Aorta (tissue), 5 donors: ENCODE measurements at places on chromosomes 7 and 10. TPM values are rescaled to one million over a fixed set of nuclear protein-coding genes. Genes with fewer than 3 reads are reported as not detected.

- no peaks in the 10 kb centered on the region for H3K36me3 ChIP-seq
- DNase-seq: no peak
- H3K4me3 ChIP-seq: no peak overlapping the region
- no peaks in the 10 kb centered on the region for H3K27me3 ChIP-seq
- H3K4me1 ChIP-seq: no peaks in the 10 kb centered on the region
- no peak overlapping the region for H3K27ac ChIP-seq
Observed at GRCh38 chr10:129949891-129950291, 14.2 kb downstream of the EBF3 start.

The OPALIN gene
- total RNA-seq: not detected

GRCh38 chr7:98234429-98235147 lies 17.4 kb downstream of the TECPR1 start:
- no peak overlapping the region for H3K4me3 ChIP-seq
- H3K27me3 ChIP-seq: no peaks in the 10 kb centered on the region
- H3K27ac ChIP-seq: no peak overlapping the region
- no peaks in the 10 kb centered on the region for H3K36me3 ChIP-seq
- no peak for DNase-seq

The CLDN4 gene
- 0.84 TPM for total RNA-seq

GRCh38 chr10:62815381-62816075 lies 638 bp downstream of the EGR2 start:
- no peaks in the 10 kb centered on the region for H3K4me1 ChIP-seq
- no peak overlapping the region for H3K27ac ChIP-seq
- peak overlapping the region; percentile 51 for H3K4me3 ChIP-seq
- H3K27me3 ChIP-seq: no peaks in the 10 kb centered on the region
- DNase-seq: peak; percentile 79

The HOGA1 gene
- 1.9 TPM for total RNA-seq

DNA sequence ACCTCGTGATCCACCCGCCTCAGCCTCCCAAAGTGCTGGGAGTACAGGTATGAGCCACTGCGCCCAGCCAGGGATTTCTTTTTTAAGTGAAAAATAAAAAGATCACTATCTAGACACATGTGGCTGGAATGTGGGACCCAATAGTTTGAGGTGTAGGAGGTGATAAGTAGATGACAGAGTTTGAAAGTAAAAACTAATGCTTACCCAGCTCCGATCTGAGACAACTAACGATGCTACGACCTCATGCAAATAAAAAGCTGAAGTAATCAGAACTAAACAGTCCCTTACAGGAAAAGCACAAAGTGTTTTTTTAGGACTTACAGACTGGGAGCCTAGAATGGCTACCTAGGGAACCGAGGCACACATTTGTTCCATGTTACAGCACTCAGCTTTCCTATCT lies 23.0 kb downstream of the PCGF6 start:
- no peaks in the 10 kb centered on the region for H3K4me1 ChIP-seq
- DNase-seq: no peak
- no peak overlapping the region for H3K4me3 ChIP-seq

- DNase-seq: no peak
- H3K4me1 ChIP-seq: no peaks in the 10 kb centered on the region
- H3K27ac ChIP-seq: no peak overlapping the region
- H3K27me3 ChIP-seq: no peaks in the 10 kb centered on the region
Observed at GRCh38 chr7:99596408-99596955, 1.6 kb upstream of the TMEM225B start.

DNA sequence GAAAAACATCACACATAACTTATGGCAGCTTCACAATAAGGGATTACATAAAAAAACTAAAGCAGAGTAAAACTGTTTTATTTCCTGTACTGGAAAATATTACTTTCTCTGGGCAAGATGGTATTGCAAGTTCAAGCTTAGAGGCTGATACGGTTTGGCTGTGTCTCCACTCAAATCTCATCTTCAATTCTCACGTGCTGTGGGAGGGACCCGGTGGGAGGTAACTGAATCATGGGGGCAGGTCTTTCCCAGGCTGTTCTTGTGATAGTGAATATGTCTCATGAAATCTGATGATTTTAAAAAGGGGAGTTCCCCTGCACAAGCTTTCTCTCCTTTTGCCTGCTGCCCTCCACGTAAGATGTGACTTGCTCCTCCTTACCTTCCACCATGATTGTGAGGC lies 5.1 kb upstream of the LRRC27 start:
- no peak overlapping the region for H3K4me3 ChIP-seq
- no peak overlapping the region for H3K27ac ChIP-seq
- H3K4me1 ChIP-seq: no peaks in the 10 kb centered on the region
- no peaks in the 10 kb centered on the region for H3K27me3 ChIP-seq

The ATXN7L1 gene
- total RNA-seq: 12.8 TPM

GRCh38 chr10:127524229-127524628 lies 24.9 kb upstream of the NPS start:
- DNase-seq: no peak
- H3K27ac ChIP-seq: no peak overlapping the region
- H3K4me3 ChIP-seq: no peak overlapping the region
- H3K27me3 ChIP-seq: no peaks in the 10 kb centered on the region
- no peaks in the 10 kb centered on the region for H3K4me1 ChIP-seq

- no peak overlapping the region for H3K4me3 ChIP-seq
- H3K27ac ChIP-seq: no peak overlapping the region
- no peaks in the 10 kb centered on the region for H3K4me1 ChIP-seq
Observed at GRCh38 chr7:148637094-148637493, 46.5 kb downstream of the C7orf33 start.

- H3K4me1 ChIP-seq: no peaks in the 10 kb centered on the region
- no peak overlapping the region for H3K27ac ChIP-seq
- peaks cover 1% of the 10 kb centered on the region for H3K27me3 ChIP-seq
Observed at GRCh38 chr10:101111547-101111946, 19.6 kb upstream of the TLX1 start.

- peak; percentile 87 for DNase-seq
- H3K27me3 ChIP-seq: no peaks in the 10 kb centered on the region
- no peaks in the 10 kb centered on the region for H3K36me3 ChIP-seq
- H3K4me3 ChIP-seq: no peak overlapping the region
Observed at GRCh38 chr7:30755384-30756154, 3.6 kb downstream of the INMT start.

DNA sequence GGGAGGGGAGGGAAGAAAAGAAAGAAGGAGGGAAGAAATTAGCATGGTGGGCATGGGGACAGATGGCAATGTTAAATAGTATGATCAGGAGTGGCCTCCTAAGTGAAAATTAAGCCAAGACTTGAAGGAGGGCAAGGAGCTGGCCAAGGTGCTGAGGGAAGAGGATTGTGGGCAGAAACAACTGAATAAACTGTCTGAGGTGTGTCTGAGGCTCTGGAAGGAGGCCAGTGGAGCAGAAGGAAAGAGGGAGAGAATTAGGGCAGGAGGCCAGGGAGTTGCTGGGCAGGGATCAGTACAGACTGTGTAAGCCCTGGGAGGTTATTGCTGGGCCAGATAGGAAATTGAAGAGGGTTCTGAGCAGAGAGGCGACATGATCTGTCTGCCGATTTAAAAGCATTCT lies 40.6 kb upstream of the VKORC1L1 start:
- H3K4me3 ChIP-seq: no peak overlapping the region
- H3K27ac ChIP-seq: no peak overlapping the region
- no peaks in the 10 kb centered on the region for H3K27me3 ChIP-seq
- no peak for DNase-seq
- no peaks in the 10 kb centered on the region for H3K4me1 ChIP-seq
- no peaks in the 10 kb centered on the region for H3K36me3 ChIP-seq

DNA sequence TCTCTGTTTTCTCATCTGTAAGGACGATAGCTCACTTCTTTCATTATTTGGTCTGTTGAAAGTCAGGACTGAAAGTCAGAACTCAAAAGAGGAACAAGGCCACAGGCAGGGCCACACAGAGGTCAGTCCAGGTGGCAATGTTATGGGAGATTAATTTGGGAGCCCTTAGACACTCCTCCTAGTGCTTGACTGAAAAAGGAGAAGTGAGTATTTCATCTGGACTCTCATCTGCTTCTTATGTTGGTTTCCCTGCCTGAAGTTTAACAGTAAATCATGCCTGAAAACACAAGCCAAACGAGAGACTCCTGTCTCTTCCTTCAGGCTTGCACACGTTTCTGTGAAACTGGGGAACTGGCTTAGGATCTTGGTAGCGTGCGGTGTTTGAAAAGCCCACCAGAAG lies 248.5 kb downstream of the BUB3 start:
- H3K27ac ChIP-seq: no peak overlapping the region
- DNase-seq: no peak
- no peaks in the 10 kb centered on the region for H3K4me1 ChIP-seq
- no peaks in the 10 kb centered on the region for H3K36me3 ChIP-seq
- H3K27me3 ChIP-seq: no peaks in the 10 kb centered on the region

The LEP gene
- 0.97 TPM for total RNA-seq

DNA sequence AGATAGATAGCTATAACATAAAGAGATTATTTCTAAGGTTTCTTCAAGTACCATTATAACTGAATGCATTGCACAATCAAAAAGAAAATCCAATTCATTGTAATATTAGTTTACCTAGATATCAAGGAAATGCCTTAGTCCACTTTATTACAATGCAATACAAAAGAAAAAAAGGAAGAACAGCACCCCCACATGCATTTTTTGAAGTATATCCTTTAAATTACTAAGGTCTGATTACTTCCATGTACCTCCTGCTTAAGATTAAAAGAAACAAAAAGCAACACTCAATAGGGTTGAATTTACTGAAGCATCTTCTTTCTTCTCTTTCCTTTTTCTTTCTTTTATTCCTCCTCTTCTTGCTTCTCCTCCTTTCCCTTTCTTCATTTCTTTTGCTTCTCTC lies 973.8 kb upstream of the LRRTM3 start:
- no peak for DNase-seq
- no peaks in the 10 kb centered on the region for H3K27me3 ChIP-seq
- no peaks in the 10 kb centered on the region for H3K36me3 ChIP-seq
- no peak overlapping the region for H3K4me3 ChIP-seq
- H3K27ac ChIP-seq: no peak overlapping the region
- no peaks in the 10 kb centered on the region for H3K4me1 ChIP-seq

GRCh38 chr7:135091717-135092116 lies 56.2 kb upstream of the TMEM140 start:
- H3K27me3 ChIP-seq: peaks cover 2% of the 10 kb centered on the region
- H3K27ac ChIP-seq: no peak overlapping the region
- no peak for DNase-seq
- H3K36me3 ChIP-seq: no peaks in the 10 kb centered on the region

The INSYN2A gene
- total RNA-seq: not detected

The SAMD9L gene
- total RNA-seq: 23.1 TPM

GRCh38 chr10:14399641-14400040 lies 68.9 kb upstream of the FRMD4A start:
- no peak overlapping the region for H3K27ac ChIP-seq
- H3K4me1 ChIP-seq: no peaks in the 10 kb centered on the region
- H3K27me3 ChIP-seq: no peaks in the 10 kb centered on the region
- H3K4me3 ChIP-seq: no peak overlapping the region
- no peak for DNase-seq
- H3K36me3 ChIP-seq: no peaks in the 10 kb centered on the region

GRCh38 chr10:70541736-70542564 lies 60.6 kb downstream of the PRF1 start:
- H3K4me3 ChIP-seq: no peak overlapping the region
- H3K27ac ChIP-seq: no peak overlapping the region
- H3K36me3 ChIP-seq: no peaks in the 10 kb centered on the region

The GRID1 gene
- 3.8 TPM for total RNA-seq

GRCh38 chr10:121088524-121088923 lies 237.4 kb downstream of the WDR11 start:
- no peaks in the 10 kb centered on the region for H3K36me3 ChIP-seq
- no peaks in the 10 kb centered on the region for H3K27me3 ChIP-seq
- no peak for DNase-seq

DNA sequence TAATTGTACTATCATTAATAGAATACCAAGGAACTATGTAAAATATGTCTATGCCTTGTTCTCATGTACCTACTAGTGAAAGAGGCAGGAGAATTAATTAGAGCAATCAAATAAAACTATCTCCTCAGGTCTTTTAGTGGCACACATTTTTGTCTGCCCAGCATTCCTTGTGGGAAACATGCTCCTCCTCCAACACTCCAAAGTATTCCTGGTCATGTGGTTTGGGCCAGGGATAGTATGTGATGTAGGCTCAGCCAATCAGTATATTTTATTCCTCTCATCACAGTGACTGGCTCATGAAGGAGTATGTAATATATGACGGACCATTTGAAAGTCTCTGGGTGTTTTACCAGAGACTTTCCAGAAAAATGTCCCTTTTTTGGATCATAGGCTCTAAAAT lies 16.7 kb upstream of the SYPL1 start:
- no peaks in the 10 kb centered on the region for H3K36me3 ChIP-seq
- no peak overlapping the region for H3K27ac ChIP-seq
- no peak overlapping the region for H3K4me3 ChIP-seq
- no peaks in the 10 kb centered on the region for H3K4me1 ChIP-seq
- H3K27me3 ChIP-seq: no peaks in the 10 kb centered on the region

DNA sequence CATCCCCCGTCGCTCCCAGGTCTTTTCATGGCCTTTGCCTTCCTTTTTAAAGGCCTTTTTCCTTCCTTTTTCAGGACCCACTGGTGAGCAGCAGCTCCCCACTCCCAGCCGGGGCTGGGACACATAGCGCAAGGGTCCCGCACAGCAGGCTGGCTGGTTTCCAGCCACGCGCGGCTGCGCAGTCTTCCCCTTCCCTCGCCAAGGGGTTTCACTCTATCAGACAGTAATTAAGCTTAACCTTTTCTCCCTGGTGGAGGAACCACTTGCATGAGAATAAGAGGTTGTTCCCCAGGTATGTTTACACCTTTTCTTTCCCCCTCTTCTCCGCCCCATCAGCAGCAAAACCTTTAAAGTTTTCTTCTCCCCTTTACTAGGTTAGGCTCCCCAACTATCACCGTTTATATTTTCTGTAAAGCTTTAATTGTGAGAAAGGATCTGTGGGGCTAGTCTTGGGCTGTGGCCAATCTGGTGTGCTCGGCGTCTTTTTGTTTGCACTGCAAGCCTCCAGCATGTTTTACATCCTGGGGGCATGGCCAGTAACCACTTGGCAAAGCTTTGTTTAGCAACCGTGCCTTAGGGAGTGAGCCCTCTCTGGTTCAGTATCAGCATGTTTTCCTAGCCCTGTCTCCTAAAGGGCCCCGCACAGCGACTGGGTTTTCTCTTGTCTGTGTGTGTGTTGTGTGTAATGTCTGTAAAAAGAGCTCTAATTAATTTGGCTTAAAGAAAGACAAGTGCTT lies 219.6 kb downstream of the PHF14 start:
- H3K36me3 ChIP-seq: no peaks in the 10 kb centered on the region
- no peak overlapping the region for H3K27ac ChIP-seq
- no peaks in the 10 kb centered on the region for H3K27me3 ChIP-seq
- H3K4me1 ChIP-seq: no peaks in the 10 kb centered on the region
- DNase-seq: no peak

DNA sequence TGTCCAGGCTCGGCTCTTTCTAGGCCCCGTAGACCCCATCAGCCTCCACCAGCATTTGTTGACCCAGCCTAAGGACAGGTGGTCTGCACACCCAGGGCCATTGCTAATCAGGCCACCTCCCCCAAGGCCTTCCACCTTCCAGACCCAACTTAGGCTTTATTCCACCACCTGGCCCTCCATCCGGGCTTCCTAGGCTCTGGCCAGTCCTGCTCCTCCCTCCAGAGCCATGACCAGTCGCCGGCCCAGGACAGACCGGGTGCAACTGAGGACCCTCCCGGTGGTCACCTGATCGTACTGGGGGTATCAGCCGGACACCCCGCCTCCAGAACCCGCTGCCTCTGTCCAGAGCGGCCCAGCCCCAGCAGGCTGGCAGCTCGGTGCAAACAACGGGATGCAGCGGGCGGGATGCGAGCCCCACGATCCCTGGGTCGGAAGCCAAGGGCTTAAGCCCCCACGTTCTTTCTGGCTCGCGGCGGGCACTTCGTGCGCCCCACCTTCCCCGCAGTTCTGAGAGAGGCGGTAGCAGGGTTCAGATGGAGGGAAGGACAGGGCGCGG lies 545 bp downstream of the NACAD start:
- H3K27ac ChIP-seq: peak overlapping the region; percentile 18
- no peaks in the 10 kb centered on the region for H3K36me3 ChIP-seq
- peak overlapping the region; percentile 42 for H3K4me3 ChIP-seq
- no peak for DNase-seq
- no peaks in the 10 kb centered on the region for H3K27me3 ChIP-seq
- no peaks in the 10 kb centered on the region for H3K4me1 ChIP-seq
